ENCODE measurements at places on chromosomes 6 and 20.

- no peak for DNase-seq
These were observed 2.1 kb upstream of the PERP start for GRCh38 chr6:138109042-138109997.

DNA sequence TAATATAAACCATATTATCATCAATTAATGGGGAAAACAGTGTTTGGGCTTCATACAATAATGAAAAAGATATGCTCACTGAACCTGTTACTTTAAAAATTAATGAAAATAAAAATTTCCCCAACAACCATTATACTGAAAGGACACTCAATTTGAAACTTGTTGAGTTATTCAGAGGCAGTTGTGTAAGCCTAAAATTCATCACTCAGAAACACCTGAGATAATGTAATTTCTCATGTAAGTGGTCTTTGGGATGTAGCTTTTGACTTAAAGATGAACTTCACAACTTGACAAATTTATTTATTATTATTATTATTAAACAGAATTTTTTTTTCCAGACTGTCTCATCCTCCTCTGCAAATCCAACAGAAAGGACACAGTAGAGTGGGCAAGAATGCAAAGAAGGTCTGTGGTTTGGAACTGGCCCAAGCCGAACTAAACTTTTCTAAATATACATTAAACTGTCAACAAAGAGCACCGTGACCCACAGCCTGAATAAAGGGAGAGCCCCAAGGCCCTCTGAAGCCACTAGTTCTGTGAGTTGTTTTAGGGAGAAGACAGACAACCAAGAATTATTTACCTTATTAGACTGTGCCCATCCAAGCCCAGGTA lies 32.2 kb upstream of the HEY2 start:
- DNase-seq = no peak

DNA sequence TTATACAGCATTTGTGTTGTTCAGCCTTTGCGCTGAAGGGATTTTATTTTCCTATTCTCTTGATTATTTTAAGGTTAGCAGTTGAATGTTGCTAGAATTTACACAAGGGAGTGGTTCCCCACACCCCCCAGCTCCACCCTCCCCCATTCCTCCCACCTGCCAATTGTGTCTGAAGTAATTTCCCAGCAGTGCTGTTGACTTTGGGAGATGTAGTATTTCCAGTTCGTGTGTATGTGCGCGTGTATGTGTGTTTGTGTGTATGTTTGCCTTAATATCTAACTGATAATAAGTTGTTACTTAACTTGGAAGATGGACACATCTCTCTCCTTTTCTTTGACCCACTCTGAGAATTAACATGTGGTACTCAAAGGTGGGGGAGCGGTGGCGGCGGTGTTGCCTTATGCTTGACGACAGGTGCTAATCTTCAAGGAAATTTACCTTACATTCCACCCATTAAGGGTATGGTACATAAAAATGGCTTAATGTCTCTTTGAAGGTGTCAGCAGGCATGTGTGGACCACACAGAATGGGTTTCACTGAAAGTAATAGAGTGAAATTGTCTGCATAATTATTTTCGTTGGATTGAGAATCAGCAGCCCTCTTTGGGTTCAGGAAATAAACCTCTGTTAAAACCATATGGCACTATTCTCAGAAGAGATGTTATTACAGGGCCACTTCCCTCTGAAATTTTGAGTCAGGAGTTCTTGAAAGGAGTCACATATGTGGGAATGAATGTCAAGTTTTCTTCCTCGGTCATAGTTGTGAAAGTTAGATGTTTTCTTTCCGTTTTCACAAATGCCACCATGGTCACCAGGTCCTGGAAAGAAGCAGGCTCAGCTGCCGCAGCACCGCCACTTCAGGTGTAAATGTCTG lies 95.6 kb upstream of the SUPT3H start:
- DNase-seq = no peak

GRCh38 chr20:63890616-63891015 lies 4.3 kb upstream of the DNAJC5 start:
- DNase-seq = no peak

- DNase-seq = no peak
These were observed 4.1 kb downstream of the MDFI start for GRCh38 chr6:41642090-41642959.
